ENCODE measurements at places on chromosomes 2 and 18.

DNA sequence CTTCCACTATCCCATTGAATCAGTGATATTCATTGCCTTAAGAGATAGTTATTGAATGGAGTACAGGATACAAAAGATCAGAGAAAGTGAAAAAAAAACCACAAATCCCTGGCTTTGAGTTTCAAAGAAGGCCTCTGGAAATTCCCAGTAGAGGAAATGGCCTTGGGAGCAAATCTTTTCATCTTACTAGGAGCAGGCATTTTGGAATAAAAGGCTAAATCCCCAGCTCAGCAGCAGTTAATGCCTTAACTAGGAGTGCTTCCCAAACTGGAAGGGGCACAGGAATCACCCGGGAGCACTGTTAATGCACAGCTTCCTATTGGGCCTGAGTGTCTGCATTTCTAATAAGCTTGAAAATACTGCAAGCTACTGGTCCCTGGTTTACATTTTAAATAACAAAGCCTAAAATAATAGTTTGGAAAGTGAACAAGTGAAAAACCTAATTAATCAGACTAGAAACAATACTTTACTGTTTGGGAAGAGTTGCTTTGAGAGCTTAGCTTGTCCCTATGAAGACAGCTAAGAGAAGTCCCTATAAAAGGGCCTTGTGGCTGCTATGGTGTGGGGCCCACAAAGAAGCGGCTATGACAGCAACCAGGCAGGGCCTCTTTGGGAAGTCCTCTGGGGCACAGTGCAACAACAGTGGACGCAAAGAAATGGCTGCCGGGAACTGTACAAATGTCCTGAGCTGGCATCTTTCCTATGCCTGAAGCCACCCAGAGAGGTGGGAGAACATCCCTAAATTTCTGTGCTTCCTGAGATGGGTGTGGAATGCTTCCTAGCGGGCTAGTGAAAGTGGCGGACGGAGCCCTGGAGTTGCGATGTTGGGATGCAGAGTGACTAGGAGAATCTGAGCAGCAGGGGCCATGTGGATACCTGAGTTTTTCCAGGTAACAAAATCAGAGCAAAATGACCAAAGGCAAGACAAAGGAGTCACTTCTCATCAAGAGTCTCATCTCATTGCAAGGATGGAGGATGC lies 117.1 kb upstream of the KLHL14 start:
- no peak for DNase-seq

- no peak for DNase-seq
Measured at GRCh38 chr2:180520206-180520605, 460.2 kb upstream of the UBE2E3 start.

- DNase-seq = no peak
Measured at GRCh38 chr2:15981646-15982045, 41.3 kb downstream of the MYCN start.

GRCh38 chr2:159613651-159614285 lies 2.6 kb downstream of the BAZ2B start:
- no peak for DNase-seq

DNA sequence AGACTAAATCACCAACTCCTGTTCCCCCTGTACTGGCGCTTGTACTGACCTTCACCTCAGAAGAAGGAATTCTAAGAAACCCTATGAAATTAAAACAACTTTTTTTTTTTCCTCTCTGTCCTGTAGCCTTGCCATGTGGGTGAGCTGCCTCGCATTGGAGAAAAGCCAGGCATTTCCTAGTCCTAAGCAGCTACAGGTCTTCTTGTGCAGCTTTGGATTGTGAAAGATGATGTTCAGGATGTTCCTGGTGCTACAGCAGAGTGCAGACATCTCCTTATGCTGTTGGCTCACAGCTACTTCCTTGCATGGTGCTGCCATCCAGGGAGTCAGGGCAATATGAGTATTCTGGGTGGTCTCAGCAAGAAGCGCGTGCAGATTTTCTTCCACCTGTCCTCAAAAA lies 11.9 kb downstream of the PIK3C3 start:
- DNase-seq = no peak

GRCh38 chr2:207289295-207290018 lies 123.7 kb upstream of the KLF7 start:
- no peak for DNase-seq

- DNase-seq = peak; percentile 44
Measured at GRCh38 chr2:149068996-149069888, 30.7 kb downstream of the LYPD6B start.

- DNase-seq = no peak
Measured at GRCh38 chr2:118843483-118844132, 3.8 kb downstream of the EN1 start.

DNA sequence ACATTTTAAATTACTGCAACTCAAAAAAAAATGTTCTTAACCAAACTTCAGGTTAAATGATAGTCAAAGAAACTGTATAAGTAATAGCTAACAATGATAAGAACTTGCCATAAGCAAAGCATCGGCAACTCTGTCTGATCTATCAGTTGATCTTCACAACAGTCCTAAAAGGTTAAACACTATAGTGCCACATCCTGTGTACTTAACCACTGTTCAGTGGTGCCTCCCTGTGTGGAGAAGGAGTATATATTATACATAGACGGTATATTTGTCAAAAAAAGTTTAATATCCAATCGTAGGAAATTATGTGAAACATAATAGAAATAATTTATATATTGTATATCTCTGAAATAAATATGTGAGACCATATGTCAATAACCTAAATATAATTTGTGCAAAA lies 13.0 kb downstream of the DTNA start:
- DNase-seq = no peak

DNA sequence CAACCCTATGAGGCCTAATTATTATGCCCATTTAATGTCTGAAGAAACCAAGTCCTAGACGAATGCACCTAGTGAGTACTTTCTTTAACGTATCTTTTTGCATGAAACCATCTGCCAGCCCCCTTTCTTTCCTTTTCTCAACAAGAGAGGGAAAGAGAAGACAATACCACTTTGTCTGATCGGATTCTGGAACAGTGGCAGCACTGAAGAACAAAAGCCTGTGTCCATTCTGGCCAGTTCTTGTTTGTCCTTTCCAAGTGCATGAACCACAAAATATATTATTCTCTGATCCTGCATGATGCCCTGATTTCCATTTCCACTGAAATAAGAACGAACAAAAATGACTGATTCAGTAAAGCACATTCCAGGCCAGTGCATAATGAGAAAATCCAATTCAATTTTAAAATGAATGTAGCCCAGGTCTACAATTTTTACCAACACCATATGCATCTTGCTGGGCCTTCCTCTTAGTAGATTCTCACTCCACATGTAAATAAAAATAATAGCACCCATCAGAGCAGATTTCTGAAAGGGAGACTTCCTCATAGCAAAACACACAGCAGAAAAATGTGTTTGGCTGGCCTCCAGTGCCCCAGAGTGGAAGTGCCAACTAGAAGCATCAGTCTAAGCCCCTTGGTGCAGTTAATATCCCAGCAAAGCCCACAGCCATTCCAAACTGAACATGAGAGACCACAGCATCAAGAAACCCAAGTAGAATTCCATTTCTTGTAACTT lies 422.6 kb upstream of the ID2 start:
- no peak for DNase-seq

DNA sequence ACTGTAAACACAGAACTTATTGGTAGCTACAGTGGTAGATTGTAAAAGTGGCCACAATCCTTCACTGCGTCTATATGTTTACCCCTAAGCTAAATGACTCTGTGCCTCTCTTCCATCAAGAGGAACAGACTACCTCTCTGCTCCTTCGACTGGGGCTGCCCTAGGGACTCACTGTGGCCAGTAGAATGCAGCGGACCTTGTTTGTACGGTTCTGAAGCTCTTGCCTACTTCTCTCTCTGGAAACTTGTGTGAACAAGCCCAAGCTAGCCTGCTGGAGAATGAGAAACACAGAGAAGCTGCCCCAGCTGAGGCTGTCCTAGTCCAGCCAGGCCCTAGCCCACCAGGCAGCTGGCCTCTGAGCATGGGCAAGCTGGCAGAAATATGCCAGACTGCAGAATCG lies 140.8 kb upstream of the SLC1A4 start:
- DNase-seq = no peak

GRCh38 chr2:47654790-47655562 lies 128.0 kb upstream of the MSH6 start:
- DNase-seq = no peak

DNA sequence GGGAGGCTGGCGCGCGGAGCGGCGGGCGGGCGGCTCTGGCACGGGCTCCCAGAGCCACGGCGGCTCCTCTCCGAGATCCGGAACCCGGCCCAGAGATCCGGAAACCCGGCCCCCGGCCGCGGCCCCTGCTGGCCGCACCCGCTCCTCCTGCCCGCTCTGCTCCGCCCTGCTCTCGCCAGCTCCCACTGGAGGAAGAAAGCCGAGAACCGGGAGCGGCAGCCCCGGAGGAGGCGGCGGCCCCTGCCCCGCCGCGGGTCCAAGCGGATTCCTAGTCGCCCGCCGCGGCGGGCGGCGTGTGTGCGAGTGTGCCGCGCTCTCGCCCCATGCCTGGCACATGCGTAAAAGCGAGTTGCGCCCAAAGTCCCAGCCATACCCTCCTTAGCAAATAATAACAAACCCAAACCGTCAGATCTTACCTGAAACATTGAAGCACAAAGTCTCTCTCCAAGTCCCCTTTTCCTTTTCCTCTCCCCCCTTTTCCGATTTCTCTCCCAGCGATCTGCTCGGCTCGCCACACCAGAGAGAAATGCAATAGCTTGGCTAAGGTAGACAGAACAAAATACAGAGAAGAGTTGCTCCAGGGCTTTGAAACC lies 108.7 kb upstream of the KCTD1 start:
- DNase-seq = no peak

GRCh38 chr2:10325278-10326145 lies 22.8 kb downstream of the HPCAL1 start:
- no peak for DNase-seq

DNA sequence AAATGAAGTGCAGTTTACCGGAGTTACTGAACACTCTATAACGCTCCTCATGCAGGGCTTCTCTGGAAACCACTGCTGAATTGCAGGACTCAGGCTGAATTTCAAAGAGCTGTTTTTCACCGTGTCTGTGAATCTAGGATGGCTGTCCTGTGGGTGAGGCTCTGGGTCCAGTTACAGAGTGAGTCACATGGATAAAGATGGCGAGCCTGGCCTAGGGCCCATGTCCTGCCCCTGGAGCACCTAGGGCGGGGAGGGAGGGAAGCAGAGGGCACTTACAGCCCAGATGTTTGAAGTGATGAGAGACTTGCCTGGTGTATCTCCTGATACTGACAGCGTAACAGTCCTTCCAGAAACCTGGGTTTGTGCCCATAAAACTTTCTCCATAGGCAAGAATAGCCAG lies 583.0 kb downstream of the IRS1 start:
- no peak for DNase-seq

GRCh38 chr2:206798000-206798399 lies 32.6 kb downstream of the FASTKD2 start:
- DNase-seq = no peak

DNA sequence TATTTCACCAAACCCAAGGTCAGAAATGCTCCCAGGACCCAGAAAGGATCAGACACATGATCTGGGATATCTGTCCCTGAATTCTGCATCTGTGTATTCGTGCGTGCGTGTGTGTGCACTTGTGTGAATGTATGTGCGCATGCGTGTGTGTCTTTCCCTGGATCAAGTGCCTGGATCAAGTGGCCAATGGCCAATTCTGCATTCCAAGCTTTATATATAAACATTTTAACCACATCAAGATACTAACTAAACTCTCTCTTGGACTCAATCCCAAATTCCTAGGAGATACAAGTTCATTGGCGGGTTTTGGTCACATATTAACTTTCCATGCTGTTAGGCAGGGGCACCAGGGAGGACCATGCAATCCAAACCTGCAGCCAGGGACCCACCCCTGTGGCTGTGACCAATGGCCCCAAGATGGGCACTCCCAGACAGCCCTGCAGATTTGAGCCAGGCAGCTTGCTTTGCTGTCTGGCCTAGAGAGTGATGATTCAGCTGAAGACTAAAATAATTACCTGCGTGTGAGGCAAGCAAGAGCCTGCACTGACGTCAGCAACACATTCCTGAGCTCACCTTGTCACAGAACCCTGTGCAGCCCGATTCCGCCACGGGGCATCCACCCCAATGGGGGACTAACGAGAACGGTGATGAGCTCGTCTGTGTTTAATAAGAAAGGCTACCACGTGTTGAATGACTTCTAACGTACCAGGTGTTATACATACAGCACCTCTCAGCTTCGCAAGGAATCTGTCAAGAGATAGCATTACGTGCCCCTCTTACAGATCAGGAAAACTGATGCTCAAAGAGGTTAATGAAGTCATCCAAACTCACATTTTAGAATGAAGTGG lies 45.3 kb upstream of the ROCK2 start:
- peak; percentile 92 for DNase-seq

GRCh38 chr2:112187805-112188596 lies 49.8 kb downstream of the FBLN7 start:
- DNase-seq = no peak

GRCh38 chr2:72570413-72570812 lies 255.4 kb downstream of the EXOC6B start:
- DNase-seq = no peak

GRCh38 chr2:10688921-10689807 lies 611 bp downstream of the NOL10 start:
- DNase-seq = no peak

DNA sequence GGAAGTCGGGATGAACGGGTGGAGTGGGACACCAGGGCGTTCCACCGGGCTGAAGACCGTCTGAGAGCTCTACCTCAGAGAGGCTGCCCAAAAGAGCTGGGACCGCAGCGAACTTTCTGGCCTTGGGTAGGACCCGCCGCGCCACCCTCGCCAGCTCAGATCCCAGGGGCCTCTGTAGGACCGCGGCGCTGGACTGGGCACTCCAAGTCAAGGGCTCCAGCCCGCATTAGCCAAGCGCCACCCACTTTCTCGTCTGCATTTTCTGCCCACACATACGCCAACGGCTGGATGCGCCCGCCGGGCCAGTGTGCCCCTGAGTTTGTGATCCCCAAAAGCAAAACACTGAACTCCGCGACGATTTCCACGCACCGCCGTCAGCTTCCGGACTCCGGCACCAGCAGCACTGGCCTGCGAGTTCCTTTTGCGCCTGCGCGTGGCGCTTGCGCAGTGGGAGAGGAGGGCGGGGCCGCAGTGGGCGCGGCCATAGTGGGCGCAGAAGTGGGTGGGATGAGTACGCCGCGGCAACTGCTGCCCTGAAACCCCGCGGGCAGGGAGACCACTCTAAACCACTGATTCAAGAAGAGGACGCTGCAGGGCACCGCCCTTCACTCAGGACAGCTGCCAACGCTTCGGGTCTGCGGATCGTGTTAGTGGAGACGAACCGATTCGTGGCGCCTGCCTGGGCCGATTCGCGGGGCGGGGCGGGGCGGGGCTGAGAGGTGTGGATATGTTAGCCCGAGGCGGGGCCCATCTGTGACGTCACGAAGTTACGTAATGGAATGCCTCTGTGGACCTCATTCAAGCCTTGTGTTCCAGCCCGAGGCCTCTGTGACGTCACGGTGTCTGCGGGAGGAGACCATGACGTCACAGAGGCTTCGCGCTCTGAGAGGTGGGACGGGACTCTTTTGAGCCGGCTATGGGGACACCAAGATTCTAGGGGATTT lies 10.5 kb downstream of the OSR1 start:
- DNase-seq = peak; percentile 95

- DNase-seq = no peak
Measured at GRCh38 chr2:182642328-182642727, 73.7 kb upstream of the DNAJC10 start.

- DNase-seq = no peak
Measured at GRCh38 chr18:49177071-49177470, 226.3 kb upstream of the SMAD7 start.
